ENCODE measurements at places on chromosomes 4 and X.

- DNase-seq: peak; percentile 1
Measured at GRCh38 chr4:7227008-7227407, 34.7 kb downstream of the SORCS2 start.

DNA sequence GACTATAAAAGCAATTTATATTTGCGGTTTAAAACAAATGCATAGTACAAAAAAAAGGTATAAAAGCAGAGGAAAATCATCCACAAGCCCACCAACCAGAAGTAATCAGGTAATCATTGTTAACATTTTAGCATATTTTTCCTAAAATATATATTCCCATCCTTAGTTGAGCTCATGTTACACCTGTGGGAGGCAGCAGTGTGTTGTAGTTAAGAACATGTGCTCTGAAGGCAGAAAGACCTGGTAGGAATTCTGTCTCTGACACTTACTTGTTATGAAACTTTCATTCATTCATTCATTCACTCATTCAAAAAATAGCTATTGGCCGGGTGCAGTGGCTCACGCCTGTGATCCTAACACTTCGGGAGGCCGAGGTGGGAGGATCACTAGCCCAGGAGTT is 15.4 kb upstream of the CDKL5 start:
- peak; percentile 6 for DNase-seq

GRCh38 chr4:7360806-7361205 is 73.9 kb downstream of the PSAPL1 start:
- no peak for DNase-seq

GRCh38 chr4:26590639-26591038 is 6.8 kb downstream of the TBC1D19 start:
- no peak for DNase-seq

DNA sequence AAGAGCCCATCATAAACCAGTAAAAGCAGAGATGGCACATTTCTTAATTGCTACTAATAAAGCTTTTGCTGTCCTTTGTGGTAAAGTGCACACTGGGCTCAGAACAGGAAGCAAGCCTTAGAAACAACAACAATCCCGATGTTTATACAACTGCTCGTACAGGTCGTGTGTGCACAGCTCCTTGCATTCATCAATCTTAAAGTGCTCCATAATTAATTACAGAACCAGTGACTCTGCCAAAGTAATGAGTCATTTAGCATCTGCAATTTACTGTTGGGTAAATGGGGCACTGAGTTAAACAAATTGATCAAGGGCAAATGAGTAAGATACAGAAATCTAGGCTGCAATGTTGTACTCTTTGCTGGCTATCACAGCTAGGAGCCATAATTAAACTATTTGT is 61.3 kb upstream of the TXK start:
- DNase-seq: no peak

DNA sequence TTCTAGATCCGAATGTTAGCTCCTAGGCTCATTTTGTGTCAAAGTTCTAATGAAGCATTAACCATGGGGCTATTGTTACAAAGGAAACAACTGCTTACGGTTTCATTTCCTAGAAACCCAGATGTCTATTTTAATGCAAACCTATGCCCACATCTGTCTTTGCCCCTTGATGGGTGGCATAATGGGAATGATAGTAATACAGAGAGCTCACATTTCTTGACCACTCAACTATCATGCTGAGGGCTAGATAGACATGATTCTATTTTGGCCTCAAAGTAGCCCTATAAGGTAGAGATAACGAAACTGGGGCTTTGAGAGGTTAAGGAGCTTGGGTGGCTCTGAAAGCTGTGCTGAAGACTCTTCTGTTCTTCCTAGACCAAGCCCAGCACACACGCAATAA is 1.9 kb downstream of the TLR7 start:
- no peak for DNase-seq

GRCh38 chr4:26267087-26267486 is 53.7 kb upstream of the RBPJ start:
- DNase-seq: no peak

- DNase-seq: no peak
Measured at GRCh38 chrX:152640034-152640818, 2.5 kb downstream of the GABRQ start.

DNA sequence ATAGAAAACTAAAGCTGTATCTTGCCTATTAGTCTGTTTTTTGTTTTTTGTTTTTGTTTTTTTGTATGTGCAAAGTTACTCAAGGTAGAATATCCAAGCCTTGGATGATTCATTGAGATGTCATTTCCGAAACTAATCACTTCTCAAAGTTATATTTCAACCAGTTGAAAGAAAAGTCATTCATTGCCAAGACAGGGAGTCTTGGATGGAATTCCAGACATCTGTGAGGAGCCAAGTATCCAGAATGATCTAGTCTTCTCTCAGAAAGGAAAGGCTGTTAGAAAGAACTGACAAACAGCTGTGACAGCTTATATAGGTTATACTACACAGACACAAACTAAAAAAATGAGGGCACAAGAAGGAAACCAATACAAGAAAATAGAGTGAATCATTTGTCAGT is 141.1 kb upstream of the NDST3 start:
- no peak for DNase-seq

- no peak for DNase-seq
Measured at GRCh38 chr4:143736861-143737260, 36.4 kb upstream of the FREM3 start.
